ENCODE measurements at places on chromosomes 2 and 18.

GRCh38 chr2:224031358-224031970 is 7.6 kb downstream of the SERPINE2 start:
- DNase-seq = no peak

- no peak for DNase-seq
Measured at GRCh38 chr18:5297597-5297996, 2.1 kb upstream of the ZBTB14 start.

DNA sequence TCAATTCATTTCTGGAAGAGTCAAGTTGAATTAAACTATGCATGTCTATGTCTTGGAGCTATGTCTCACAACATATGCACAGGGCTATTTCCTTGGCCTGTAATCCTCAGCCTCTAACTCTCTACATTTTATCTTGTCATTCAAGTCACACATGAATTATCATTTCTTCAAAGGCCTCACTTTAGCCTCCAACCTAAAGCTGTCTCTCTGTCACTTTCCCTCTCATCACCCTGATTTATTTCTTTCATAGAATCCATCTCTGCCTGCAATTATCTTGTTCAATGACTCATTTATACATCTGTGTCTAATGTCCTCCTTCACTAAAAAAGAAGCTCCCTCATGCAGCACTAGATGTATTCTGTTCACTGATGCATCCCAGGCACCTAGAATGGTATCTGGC is 614.2 kb upstream of the REG3G start:
- no peak for DNase-seq

GRCh38 chr2:21067859-21068537 is 24.1 kb upstream of the APOB start:
- DNase-seq = no peak

- DNase-seq = no peak
Measured at GRCh38 chr18:78407466-78407844, 572.2 kb upstream of the SALL3 start.

GRCh38 chr18:76982038-76982437 is 150.5 kb downstream of the MBP start:
- no peak for DNase-seq

DNA sequence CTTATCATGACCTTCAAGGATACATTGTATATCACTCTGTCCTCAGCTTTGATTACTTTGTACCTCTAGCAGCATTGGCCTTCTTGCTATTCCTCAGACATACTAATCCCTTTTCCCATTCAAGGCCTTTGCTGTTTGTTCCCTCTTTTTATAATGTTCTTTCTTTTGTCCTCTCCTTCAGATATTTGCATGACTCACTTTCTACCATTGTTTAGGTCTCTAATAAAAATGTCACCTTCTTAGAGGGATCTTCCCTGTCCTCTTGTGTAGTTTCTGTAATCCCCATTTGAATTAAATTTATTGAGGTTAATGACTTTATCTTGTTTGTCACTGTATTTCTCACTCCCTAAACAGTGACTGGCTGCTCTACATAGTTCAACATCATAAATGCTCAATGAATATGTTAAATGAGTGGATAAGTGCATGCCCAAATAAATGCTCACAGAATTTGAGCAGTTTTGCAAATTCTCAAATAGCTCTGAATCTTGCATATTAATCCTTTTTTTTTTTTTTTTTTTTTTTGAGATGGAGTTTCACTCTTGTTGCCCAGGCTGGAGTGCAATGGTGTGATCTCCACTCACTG is 135.9 kb downstream of the AGPS start:
- DNase-seq = no peak

DNA sequence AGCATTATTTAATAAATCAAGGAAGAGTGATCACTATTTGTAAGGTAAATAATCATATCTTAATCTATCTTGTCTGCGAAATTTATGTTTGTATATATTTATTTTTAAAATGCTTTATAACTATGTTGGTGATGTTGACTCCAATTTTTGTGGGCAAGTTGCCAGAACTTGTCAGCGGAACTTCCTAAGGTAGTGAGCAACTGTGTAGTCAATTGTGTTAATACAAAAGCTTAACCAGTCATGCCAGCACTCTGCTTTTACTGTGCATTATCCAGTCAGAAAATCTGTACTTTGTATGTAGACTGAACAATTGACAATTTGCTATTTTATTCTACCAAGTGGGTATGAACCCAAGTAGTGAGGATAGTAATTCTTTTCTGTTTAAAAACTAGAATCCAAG is 61.9 kb upstream of the RND3 start:
- no peak for DNase-seq

DNA sequence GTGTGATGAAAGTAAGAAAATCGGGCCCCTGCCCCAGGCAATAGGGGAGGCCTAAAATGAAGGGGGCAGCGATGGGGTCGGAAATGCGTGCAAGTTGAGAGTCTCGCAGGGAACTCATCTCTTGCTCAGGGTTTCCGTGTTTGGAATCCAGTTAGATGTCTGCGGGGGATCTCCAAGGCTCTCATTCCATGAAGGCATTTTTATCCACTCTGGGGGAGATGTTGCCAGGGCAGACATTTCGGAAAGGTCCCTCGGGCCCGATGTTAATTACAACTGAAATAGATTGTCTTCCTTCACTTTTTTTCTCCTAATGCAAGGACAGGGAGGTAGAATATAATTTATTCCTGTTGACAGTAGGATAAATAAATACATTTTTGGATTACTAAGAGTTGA is 12.8 kb upstream of the SKOR2 start:
- no peak for DNase-seq

- no peak for DNase-seq
Measured at GRCh38 chr2:157052685-157053224, 204.8 kb upstream of the GALNT5 start.

DNA sequence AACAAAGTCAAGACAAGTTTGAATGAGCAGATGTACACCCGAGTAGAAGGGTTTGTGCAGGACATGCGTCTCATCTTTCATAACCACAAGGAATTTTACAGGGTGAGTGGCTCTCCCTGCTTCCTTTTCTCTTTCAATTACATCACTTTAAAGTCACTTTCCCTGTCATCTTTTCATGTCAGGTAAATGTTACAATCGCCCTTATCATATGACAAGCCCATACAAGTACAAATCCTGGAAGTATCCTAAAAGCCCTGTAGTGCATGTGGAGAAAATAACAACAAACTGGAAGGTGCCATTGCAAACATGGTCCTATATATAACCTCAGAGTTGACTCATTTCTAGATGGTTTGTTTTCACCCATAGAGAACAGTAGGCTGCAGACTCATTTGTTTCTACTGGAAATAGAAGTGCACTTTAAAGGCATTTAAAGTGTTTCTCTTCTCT is 126.0 kb downstream of the SP100 start:
- no peak for DNase-seq

GRCh38 chr2:240742602-240743095 is 51.0 kb downstream of the AQP12A start:
- no peak for DNase-seq

- no peak for DNase-seq
Measured at GRCh38 chr18:68555879-68556301, 159.0 kb downstream of the TMX3 start.

- DNase-seq = no peak
Measured at GRCh38 chr2:70094171-70094977, 7.1 kb downstream of the PCBP1 start.

GRCh38 chr18:1037776-1038175 is 133.1 kb downstream of the ADCYAP1 start:
- DNase-seq = no peak

- no peak for DNase-seq
Measured at GRCh38 chr2:96463119-96463518, 42.0 kb downstream of the NEURL3 start.

GRCh38 chr2:12479065-12479601 is 237.6 kb upstream of the TRIB2 start:
- DNase-seq = no peak

GRCh38 chr18:42100911-42101310 is 145.9 kb downstream of the PIK3C3 start:
- DNase-seq = no peak

DNA sequence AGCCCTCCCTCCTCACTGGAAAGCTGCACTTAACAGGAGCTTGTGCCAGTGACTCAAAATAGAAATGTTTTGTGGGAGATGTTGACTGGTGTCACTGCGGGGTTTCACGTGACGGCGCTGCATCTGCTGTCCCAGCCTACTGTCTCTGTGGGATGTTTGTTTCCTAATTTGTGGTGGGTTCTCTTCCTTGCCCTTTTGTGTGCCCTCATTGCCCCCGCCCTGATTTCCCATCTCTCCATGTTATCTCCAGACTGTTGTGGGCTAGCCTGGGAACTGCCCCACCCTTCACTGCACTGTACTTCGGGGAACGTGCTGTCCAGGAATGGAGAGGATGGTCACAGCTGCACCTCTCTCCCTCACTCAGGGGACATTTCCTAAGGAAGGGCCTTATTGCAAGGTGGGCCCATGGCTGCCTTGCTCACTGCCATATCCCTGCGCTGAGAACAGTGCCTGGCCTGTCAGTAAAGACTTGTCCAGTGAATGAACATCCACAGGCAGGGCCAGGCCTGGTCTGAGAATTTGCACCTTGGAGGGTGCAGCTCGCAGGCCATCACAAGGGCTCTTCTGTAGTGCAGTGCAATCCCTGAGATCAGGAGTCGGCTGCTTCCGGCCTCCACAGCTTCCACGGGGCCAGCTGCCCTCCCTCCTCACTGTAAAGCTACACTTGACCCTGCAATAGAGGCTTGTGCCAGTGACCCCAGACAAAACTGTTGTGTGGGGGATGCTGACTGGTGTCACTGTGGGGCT is 18.1 kb downstream of the ZAP70 start:
- no peak for DNase-seq

DNA sequence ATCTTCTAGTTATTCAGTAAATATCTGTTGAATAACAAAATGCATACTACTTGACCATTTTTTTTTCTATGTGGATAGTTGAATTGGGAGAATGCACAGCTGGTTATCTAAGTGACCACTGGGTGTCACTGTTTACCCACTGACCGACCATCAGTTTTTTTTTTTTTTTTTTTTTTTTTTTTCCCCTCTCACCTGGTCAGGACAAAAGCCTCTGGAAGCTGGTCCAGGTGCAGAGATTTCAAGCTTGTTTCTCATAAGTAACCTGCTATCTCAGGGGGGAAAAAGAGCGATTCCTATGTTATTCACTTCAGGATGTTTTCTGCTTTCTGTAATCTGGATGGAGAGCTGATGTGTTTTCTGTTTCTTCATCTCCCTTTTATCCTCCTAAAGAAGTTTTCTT is 256.0 kb downstream of the DCDC2C start:
- no peak for DNase-seq

GRCh38 chr2:28975671-28976070 is 5.4 kb upstream of the TOGARAM2 start:
- no peak for DNase-seq

DNA sequence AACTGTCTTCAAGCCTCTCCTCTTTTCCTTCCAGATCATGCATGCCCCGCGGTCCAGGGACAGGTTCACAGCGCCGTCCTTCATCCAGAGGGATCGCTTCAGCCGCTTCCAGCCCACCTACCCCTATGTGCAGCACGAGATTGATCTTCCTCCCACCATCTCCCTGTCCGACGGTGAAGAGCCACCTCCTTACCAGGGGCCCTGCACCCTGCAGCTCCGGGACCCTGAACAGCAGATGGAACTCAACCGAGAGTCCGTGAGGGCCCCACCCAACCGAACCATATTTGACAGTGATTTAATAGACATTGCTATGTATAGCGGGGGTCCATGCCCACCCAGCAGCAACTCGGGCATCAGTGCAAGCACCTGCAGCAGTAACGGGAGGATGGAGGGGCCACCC is 81.3 kb downstream of the FAM210A start:
- no peak for DNase-seq

DNA sequence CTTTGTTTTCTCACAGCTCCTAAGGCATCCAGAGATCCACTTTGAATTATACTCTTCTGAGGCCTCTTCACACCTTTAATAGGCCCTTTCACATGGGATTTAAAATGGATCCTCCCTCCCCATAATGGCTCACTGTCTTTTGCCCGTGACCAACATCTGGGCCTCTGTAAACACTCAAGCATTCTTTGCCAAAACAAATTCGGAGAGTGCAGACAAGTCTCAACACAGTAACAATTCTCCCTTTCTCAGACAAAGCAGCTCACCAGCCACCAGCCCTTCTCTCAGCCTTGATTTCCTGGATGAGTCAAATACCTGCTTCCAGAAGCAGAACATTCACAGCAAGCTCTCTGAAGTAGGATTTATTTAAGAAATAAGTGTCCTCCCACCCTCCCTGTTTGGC is 14.0 kb upstream of the IMP4 start:
- no peak for DNase-seq

- DNase-seq = no peak
Measured at GRCh38 chr18:5237083-5237722, 40.1 kb upstream of the AKAIN1 start.

DNA sequence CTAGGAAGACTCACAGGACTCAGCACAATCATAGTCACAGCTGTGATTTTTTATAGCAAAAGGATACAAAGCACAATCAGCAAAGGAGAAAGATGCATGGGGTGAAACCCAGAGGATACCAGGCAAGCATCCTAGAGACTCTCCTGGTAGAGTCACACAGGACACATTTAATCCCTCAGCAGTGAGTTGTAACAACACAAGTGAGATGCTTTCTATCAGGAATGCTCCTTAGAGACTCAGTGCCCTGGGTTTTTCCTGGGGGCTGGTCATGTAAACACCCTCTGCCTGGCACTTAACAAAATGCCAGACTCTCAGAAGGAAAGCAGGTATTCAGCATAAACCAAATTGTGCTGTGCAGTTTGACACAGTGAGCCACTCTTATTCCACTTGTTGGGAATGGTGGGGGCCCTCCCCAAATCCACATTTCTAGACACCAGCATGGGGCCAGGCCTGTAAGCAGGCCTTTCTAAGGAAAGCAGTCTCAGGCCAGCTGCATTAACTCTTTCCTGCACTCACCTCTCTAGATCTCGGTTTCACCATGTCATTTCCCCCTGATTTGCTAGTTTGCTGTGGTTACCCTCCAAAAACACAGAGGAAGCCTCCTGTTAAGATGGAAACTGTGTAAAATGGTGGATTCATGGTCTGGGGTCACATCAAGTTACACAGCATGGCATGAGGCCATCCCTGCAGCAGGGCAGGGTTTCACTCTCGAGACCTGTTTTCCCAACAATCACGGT is 16.9 kb upstream of the RNU4ATAC start:
- DNase-seq = no peak

DNA sequence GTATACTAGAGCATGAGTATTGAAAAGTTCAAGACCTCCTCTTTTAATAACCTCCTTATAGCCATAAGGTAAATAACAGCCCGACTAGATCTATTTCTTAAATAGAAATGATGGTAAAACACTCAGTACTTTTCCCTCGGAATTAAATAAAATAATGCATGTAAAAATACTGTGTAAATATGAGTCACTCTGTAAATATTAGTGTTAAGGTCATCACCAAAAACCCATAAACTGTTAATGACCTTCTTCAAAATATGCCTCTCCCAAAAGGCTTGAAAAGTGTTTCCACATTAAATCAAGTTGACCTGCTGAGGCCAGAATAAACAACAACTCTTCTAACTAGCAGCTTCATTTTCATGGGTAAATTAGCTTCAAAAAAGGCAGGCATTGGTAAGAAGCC is 25.3 kb upstream of the BZW1 start:
- no peak for DNase-seq

- DNase-seq = peak; percentile 33
Measured at GRCh38 chr2:173191601-173192000, 116.0 kb downstream of the MAP3K20 start.

- DNase-seq = no peak
Measured at GRCh38 chr2:39948016-39948719, 169.1 kb upstream of the THUMPD2 start.

GRCh38 chr18:32318581-32318980 is 128.7 kb downstream of the MEP1B start:
- DNase-seq = no peak

Data from SW 1271 (cell line).